ENCODE measurements at places on chromosomes 6 and 20. TPM values are rescaled to one million over a fixed set of nuclear protein-coding genes. Genes with fewer than 3 reads are reported as not detected.

DNA sequence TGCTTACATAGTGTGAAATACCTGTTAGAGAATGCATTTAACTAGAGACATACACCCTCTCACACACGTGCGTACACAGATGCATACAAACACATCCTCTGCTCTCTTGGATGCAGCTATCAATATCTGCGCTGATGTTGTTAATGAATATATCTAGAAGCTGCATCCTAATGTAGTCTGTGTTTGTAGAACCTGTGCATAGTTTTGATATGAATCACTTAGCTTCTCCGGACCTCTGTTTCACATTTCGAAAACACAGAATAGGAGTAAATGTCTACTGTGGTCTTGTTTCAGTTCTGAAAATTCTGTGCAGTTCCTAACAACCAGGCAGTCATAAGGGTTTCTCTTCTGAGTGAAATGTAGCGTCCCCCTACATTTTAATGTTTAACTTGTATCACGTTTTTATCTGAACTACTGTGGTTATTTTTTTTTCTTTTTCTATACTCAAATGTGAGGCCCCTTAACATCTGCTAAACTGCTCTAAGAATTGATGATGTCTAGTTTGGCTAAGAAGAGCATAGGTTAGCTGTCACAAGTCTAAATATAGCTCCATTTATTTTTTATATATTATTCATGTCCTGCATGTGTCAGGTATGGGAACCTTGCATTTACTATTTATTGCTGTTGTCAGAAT, 254.5 kb downstream of the TMEM242 start:
- DNase-seq, result no peak

- DNase-seq, result no peak
Observed at GRCh38 chr6:158766621-158767455, 52.3 kb downstream of the EZR start.

DNA sequence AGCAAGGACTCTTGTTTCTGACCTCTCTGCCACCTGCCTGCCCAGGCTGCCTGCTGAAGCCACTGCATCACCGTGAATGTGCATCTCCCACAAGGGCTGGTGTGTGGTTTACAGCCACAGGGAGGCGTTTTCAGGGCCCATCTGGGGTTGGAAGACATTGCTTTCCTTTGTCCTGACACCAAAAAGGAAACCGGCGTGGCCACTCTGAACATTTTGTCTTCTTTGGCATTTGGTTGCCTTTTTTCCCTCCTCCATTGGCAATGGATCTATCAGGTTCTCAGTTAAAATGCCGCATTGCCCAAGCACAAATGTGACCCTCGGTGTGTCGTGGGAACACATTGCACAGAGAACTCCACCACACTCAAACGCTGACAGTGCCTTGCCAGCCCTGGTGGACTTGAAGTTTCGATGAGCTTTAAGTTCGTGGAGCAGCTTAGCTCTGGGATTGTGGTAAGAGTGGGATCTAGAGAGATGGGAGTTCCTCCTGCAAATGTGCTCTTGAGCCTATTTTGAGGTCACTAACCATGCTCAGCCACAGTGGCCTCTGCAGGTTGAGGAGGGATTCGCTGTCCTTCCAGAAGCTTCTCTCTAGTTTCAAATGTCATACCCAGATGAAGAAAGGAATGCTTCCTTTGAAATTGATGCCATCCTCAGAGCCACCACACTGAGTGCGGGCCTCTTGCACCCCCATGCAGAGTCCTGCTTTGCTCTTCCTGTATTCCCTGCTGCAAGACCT, 14.8 kb upstream of the PCK1 start:
- DNase-seq, result no peak

GRCh38 chr6:152170702-152171667, 363.5 kb downstream of the ESR1 start:
- DNase-seq, result peak; percentile 34

DNA sequence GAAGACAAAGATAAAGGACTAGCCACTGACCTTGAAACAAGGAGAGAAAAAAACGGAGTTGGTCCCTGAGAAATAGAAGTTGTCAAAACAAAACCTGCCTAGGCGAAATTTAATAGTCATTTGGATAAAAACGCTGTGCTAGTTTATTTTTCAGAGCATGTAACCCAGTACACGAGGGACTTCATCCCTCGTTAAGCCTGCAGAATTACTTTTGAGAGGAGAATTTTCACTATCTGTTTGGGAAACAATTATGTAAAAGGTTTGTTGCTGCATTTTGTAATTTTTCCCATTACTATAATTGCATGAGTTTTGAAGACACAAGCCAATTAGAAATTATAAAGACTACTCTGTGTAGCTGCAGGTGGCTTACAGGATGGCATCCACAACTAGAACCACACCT, 71.6 kb upstream of the MAP3K7 start:
- DNase-seq, result no peak

DNA sequence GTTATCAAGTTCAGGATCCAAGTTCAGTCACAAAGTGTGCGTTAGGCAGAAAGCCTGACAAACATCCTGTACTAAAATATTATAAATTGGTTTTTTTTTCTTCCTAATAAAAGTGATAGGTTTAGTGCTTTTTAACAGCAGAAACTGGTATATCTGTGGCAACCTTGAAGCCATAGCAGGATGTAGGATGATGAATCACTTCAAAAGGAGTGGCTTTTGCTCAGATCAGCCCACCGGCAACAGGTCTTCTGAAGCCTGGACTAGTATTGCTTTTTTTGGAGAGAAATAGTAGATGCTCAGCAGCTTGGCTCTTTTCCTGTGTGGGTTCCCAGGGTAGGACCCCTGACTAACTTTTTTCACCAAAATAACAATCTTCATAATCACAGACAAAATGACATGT, 190.8 kb downstream of the EPM2A start:
- no peak for DNase-seq

GRCh38 chr6:123806561-123806960, 2.9 kb downstream of the NKAIN2 start:
- no peak for DNase-seq

- DNase-seq, result no peak
Observed at GRCh38 chr20:46356195-46357029, 48.1 kb upstream of the CDH22 start.

- no peak for DNase-seq
Observed at GRCh38 chr20:43936104-43936770, 21.6 kb downstream of the TOX2 start.

- no peak for DNase-seq
Observed at GRCh38 chr6:167127785-167128531, 5.1 kb downstream of the CCR6 start.

DNA sequence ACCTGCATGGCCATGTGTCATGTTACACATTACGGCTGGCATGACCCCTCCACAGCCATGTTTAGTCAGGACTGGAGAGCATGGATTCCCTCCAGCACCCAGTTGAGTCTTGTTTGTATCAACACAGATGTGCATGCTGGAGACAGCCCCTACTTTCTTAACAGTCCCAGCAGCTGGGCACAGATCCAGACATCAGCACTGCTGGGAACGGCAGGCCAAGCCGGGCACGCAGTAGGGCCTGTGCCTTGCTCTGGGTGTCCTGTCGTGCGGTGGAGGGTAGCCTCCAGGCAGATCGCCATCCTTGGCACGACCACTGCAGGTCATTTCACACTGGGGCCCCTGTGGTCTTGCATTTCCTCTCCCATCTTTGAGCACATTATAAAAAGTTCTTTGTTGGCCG, 381.4 kb downstream of the SMOC2 start:
- DNase-seq, result no peak

- no peak for DNase-seq
Observed at GRCh38 chr6:126753606-126754005, 364.9 kb upstream of the RSPO3 start.

- no peak for DNase-seq
Observed at GRCh38 chr20:37523911-37524700, 3.1 kb downstream of the NNAT start.

DNA sequence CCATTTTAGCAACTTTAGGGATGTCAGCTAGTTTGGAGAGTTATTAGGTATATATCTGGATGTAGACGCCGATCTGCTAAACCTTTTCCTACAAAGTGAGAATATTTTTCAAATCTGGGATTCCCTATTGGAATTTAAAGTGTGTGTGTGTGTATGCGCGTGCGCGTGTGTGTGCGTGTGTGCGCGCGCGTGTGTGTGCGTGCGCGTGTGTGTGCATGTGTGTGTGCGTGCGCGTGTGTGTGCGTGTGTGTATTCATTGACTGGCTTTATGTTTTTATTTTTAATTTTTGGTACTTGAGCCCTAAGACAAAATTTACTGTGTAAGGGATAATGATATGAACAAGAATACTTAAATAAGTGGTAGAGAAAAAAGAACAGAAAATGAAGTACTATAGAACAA, 8.1 kb downstream of the PRL start:
- DNase-seq, result no peak

GRCh38 chr6:128964233-128964755, 81.4 kb downstream of the LAMA2 start:
- no peak for DNase-seq

DNA sequence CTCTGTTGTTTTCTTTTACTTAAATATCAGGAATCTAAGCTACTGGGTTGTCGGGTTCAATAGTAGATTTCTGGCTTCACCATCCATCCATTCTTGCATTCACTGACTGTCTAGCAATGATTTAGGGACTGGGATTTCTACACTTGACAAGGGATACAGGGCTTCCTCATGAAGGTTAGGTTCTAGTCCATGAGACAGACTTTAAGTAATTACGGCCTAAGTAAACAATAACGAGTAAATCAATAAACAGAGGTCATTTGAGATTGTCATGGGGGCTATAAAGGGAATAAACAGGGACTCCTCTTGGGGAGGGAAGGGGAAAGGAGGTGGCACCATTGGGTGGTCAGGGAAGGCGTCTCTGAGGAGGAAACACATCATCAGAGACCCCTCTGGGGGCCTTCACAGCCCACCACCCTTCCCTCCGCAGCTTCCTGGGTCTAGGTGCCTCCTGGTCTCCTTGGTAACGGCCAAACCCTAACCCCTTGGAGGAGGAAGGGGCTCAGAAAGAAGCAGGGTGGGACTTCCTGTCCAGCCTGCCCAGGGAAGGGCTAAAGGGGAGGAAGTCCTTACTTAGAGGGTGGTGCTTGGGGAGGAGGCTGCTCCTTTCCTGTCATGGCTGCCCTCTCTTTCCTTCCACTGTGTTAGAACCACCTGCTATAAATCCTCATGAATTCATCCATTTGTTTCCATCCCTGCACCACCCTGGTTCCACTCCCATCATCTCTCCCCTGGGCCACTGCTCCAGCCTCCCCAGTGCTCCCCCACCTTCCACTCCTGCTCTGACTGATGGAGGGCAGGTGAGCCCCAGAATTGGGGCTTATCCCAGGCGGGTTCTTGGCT, 33.3 kb downstream of the BPIFB4 start:
- no peak for DNase-seq

DNA sequence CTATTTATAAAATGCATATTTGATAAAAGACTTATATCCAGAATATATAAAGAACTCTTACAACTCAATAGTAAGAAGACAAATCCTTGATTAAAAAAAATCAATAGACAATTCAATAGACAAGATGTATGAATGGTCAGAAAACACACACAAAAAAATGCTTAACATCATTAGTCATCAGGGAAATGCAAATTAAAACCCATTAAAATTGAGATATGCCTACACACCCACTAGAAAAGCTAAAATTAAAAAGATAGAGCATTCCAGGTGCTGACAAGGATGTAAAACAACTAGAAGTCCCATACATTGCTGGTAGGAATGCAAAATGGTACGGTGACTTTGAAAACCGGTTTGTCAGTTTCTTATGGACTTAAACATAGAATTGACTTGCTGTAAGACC, 127.1 kb downstream of the TFAP2B start:
- no peak for DNase-seq

DNA sequence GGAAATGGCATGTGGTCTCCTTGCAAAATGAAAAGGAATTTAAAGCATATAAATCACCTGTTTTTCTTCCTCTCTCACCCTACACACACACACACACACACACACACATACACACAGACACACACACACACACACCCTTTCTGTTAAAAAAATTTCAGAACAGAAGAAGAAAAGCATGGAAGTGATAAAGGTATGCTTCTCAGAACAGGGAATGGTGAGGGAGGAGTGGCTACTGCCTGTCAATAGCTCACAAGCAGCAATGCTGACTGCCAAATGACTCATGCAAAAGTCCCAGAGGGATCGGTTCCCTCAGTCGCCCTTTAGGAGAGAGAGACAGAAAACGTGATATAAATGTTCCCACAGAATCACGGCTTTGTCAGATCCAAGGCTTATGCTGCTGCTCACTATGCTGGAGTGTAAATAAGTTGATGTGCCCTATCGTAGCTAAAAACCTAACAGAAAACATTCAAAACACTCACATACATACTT, 102.6 kb downstream of the IBTK start:
- DNase-seq, result no peak

GRCh38 chr6:53469163-53469562, 75.7 kb downstream of the GCLC start:
- no peak for DNase-seq

DNA sequence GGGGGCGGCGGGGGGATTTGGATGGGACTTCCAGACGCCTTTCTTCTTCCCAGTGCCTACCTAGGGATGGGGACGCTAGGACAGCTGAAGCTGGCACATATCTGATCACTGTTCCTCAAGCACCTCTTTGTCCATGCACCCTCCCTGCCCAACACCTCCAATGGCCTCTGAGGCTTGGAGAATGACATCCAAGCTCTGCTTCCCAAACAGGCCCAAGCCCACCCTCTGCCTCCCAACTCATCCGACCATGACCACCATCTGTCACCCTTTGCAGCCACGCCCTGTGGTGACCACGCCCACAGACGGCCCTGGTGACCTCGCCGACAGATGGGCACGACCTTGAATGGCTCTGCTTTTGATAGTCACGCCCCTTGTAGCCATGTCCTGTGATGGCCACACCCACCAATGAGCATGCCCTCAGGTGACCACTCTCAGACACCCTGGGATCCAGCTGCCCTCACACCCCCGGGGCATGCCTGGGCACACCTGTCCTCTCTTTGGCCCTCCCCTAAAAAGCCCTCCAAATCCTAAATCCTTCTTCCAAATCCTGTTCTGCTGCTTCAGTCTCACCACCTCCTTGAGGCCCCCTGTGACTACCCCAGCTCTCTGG, 51.0 kb downstream of the SSR1 start:
- DNase-seq, result no peak

GRCh38 chr6:103027271-103027931, 1633.9 kb downstream of the GRIK2 start:
- no peak for DNase-seq

DNA sequence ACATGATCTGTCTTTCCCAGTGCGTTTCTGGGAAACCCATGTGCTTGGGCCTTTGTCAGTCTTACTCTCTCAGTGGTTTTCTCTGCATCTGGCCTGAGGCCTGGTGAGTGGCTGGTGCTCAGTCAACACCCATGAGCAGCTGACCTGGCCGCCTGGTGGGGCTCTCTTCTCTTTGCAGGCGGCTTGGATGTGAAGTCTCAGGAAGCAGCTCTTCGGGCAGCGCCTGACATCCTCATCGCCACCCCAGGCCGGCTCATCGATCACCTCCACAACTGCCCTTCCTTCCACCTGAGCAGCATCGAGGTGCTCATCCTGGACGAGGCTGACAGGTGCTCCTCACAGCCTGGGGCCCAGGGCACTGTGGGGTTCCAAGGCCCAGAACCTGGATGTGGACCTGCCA, 10.8 kb downstream of the DDX27 start:
- DNase-seq, result no peak

RFX6 gene
- not detected for total RNA-seq

PMEPA1 gene
- total RNA-seq, result 15.7 TPM

CDSN gene
- total RNA-seq, result not detected

SAPCD1 gene
- total RNA-seq, result 2.7 TPM

OR2J3 gene
- total RNA-seq, result not detected

DEFB132 gene
- total RNA-seq, result not detected

CGA gene
- total RNA-seq, result not detected

TMEM217 gene
- 0.47 TPM for total RNA-seq

ERVFRD-1 gene
- total RNA-seq, result not detected

EPM2A gene
- 5.0 TPM for total RNA-seq

NR2E1 gene
- total RNA-seq, result not detected

RWDD1 gene
- 60.3 TPM for total RNA-seq

Data from CD4-positive, alpha-beta T cell (primary cell).